WERI-Rb-1 (cell line): ENCODE measurements at places on chromosomes 4 and X.

- DNase-seq = no peak
These were observed 143.2 kb downstream of the KIT start for GRCh38 chr4:54800831-54801530.

GRCh38 chr4:88706574-88706973 lies 8.9 kb upstream of the NAP1L5 start:
- peak; percentile 52 for DNase-seq

GRCh38 chrX:153336988-153337387 lies 3.0 kb downstream of the ZNF275 start:
- DNase-seq = no peak

- no peak for DNase-seq
These were observed 150.5 kb downstream of the ARSF start for GRCh38 chrX:3191796-3192195.

- no peak for DNase-seq
These were observed 59.6 kb downstream of the DCX start for GRCh38 chrX:111352424-111352823.

- no peak for DNase-seq
These were observed 180.1 kb downstream of the BANK1 start for GRCh38 chr4:101970547-101971155.

GRCh38 chr4:150943818-150944217 lies 71.3 kb downstream of the LRBA start:
- DNase-seq = no peak
